ENCODE measurements at places on chromosomes 12 and 14.

GRCh38 chr12:30877105-30877875, 49.3 kb upstream of the TSPAN11 start:
- DNase-seq: no peak

DNA sequence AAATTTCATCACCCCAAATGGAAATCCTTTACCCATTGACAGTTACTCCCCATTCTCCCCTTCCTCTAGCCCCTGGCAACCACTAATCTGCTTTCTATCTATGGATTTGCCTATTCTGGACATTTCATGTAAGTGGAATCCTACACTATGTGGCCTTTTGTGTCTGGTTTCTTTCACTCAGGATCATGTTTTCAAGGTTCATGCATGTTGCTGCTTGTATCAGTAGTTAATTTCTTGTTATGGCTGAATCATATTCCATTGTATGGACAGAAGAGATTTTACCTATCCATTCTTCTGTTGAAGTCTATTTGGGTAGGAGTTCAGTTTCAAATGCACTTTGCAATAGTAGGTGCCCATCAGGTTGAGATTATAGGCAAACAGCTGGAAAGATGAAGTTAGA, 1.4 kb downstream of the RFC5 start:
- no peak for DNase-seq

DNA sequence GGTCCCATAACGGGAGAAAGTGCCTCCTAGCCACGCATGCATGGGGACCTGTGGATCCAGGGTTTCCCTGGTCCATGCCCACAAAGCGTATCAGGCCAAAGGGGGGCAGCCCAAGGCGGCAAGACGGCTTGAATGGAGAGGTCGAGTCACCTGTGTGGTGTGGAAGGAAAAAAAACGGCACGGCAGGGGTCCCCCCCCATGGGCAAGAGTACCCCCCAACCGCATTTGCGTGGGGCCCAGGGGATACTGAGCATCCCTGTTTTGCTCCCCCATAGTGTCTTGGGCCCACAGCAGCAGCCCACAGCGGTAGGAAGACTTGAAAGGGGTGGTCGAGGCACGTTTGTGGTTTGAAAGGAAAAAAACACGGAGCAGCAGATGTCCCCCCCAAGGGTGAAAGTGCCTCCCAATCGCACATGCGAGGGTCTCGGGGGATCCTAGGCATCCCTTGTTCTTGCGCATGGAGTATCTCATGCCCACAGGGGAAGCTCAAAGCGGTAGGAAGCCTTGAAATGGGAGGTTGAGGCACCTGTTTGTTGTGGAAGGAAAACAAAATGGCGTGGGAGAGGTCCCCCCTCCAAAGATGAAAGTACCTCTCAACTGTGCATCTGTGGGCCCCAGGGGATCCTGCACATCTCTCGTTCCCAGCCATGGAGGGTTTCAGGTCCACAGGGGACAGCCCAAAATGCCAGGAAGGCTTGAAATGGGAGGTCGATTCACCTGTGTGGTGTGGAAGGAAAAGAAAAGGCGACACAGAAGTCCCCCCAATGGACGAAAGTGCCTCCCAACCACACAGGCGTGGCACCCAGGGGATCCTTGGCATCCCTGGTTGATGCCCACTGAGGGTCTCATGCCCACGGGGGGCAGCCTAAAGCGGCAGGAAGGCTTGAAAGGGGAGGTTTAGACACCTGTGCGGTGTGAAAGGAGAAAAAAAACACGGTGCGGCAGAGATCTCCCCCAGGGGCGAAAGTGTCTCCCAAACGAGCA, 577.5 kb downstream of the ALG10 start:
- no peak for DNase-seq

DNA sequence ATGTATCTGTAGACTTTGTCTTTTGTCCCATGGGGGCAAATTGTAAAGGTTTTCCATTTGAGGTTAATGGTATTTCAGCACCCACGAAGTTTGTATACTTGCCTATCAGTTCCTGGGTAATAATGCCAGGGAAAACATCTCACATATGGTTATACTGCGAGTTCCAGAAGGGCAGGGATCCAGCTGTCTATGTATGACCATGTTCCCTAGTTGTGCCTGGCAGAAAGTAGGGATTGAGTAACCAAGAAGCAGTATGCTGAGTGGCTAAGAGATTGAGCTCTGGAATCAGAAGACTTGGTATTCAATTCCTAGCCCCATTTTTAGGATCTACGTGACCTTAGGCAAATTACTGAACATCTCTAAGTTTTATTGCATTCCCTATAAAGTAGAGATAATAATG, 173.2 kb upstream of the PWP1 start:
- no peak for DNase-seq

DNA sequence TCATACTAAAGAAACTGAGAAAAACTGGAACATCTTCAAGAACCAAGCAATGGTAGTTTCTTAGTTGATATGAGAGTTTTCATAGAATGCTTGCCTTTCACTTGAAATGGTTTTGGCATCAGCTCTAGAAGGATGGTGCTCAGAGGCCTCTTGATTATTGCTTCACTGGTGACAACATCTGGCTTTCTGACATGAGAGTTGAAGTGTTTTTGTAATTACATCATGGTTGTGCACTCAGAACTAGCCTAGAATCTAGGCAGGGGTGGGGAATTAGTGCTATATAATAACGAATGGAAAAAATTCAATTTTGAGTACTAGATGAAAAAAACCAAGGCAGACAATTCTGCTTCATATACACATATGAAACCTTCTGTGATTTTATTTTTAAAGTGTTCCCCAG, 172.8 kb upstream of the LMNTD1 start:
- DNase-seq: no peak

DNA sequence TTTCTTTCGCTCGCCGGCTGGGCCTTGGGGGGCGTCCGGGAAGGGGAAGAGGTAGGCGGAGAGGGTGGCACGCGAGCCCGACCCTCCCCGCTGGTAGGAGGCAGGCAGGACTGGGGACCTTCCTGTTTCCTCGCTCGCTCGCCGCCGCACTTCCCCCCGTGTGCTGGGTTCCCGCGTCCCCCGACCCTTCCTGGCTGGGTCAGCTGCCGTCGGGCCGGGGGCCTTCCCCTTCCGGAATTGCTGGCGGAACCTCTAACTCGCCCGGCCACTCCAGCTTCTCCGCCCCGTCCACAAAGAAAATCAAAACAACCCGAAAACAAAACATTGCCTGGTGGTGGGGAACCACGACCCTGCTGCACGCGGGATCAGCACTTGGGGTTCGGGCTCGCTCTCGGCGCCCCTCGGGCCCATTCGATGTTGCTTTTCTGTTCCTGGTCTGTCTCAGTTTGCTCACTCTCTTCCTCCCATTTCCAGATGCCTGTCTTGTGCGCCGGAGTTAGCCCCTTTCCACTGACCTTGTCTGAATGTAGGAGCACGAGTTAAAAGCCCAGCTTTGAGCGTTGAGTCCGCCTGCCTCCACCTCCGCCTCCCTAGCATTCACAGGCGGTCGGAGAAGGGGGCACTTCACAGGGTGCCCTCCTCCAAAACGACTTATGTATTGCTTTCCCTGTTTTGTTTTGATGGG, 581 bp downstream of the PAPOLA start:
- DNase-seq: peak; percentile 65

- DNase-seq: no peak
These were observed 53.7 kb downstream of the B4GALNT3 start for GRCh38 chr12:513446-513845.

- DNase-seq: no peak
These were observed 2.6 kb upstream of the FBRSL1 start for GRCh38 chr12:132487311-132487741.

Measured in GM20000 (cell line).